ENCODE measurements at places on chromosomes 11 and 22.

- no peak for DNase-seq
Observed at GRCh38 chr11:80136991-80137390, 696.2 kb upstream of the TENM4 start.

- no peak for DNase-seq
Observed at GRCh38 chr11:47907499-47907898, 59.3 kb upstream of the NUP160 start.

GRCh38 chr22:25540908-25541660 is 23.4 kb upstream of the GRK3 start:
- DNase-seq: no peak

DNA sequence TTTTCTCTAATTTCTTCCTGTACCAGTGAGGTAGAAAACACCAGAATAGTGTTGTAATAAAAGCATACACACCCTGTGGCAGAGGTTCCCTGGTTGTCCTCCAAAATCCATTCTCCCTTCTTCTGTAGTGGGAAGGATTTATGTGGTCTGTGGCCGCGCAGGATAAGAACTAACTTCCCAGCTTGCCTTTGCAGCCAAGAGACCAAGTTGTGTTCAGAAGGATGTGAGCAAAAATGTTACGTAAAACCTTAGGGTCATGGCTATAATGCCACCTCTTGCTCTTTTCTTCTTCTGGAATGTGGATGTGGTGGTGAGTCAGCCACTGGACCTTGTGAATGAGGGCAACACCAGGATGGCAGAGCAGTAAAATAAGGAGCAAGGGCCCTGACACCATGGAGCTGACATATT is 28.4 kb downstream of the CCDC90B start:
- no peak for DNase-seq

DNA sequence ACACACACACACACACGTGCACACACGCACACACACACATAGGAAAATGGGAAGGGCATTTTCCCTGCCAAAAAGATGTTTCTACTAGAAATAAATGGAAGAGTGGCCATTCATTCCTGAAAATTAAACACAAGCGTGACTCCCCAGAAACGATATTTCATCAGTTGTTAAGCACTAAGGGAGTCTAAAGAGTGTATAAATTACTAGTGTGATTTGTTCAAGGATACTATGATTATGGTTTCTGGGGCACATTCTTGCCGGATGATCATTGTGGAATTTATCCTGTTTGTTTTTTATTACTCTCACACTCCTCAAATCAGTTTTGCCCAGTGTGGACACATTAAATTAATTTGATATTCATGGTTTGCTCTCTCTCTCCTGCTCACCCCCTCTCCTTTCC is 16.4 kb upstream of the AMOTL1 start:
- no peak for DNase-seq

DNA sequence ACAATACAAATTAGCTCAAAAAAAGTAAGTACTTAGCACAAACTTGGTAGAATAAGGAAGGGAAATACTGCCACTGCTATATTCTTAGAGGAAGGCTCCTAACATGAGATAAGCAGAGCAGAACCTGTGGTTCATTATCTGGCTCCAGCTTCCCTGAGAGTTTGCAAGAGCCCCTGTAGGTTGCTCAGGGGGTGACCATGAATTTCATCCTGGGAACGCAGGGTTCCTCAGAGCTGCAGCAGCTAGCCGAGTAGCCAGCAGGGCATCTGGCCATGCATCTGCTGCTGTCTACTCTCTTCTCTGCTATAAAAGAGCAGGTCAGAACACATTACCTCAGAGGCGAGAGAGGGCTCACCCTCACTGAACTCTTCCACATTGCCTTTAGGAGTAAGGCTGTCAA is 67.3 kb downstream of the TRPC6 start:
- DNase-seq: no peak

DNA sequence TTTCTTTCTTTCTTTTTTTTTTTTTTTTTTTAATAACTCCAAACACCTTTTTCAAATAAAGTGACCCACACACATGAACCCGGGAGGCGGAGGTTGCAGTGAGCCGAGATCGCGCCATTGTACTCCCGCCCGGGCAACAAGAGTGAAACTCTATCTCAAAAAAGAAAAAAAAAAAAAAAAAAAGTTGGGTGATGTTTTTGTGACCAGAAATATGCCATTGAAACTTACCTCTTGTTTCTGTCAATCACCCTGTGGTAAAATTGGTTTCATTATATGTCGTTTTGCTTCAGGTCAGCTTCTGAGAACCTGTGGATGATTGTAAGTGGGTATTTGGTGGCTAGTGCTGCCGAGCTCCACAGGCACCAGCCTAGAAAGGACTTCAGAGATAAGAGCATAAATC is 238.8 kb downstream of the TBC1D22A start:
- no peak for DNase-seq

DNA sequence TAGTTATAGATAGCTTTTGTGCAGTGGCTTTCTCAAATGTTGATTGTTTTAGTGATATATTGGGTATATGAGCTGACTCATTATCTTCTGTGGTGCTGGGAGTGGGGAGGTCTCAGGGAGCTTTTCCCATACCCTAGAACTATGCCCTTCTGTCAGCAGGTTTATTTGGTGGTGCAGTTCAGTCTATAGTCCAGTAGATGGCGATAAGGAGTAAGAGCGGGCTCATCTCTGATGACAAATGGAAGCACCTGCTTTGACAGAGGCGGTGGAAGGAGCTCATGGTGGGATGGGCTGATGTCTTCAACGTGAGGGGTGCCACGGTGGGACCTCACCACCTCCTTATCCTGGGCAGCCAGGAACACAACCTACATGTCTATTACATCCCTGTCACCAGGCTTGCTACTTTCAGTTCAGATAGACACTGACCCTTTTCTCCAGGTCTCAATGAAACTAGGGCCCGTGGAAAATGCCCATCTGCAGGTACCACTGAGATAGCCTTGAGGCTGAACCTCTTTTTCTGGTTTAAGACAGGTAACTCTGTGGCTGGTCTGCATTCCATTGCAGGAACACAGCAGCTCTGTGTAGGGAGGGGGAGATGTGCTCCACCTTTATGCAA is 13.0 kb upstream of the OR6A2 start:
- DNase-seq: no peak

DNA sequence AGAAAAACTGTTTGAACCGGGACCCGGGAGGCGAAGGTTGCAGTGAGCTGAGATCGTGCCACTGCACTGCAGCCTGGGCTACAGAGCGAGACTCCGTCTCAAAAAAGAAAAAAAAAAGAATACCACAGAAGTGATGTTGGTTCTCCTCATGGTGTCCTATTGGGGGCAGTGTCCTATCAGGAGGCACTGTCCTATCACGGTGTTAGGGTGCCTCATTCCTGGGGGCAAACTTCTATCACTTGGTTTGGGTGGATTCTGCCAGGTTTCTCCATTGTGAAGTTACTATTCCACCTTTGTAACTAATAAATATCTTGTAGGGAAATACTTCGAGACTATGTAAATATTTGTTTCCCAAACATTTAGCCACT is 19.6 kb downstream of the PRR14L start:
- DNase-seq: no peak
